Tibial nerve (tissue), 4 donors: ENCODE measurements at places on chromosomes 12 and 14.

DNA sequence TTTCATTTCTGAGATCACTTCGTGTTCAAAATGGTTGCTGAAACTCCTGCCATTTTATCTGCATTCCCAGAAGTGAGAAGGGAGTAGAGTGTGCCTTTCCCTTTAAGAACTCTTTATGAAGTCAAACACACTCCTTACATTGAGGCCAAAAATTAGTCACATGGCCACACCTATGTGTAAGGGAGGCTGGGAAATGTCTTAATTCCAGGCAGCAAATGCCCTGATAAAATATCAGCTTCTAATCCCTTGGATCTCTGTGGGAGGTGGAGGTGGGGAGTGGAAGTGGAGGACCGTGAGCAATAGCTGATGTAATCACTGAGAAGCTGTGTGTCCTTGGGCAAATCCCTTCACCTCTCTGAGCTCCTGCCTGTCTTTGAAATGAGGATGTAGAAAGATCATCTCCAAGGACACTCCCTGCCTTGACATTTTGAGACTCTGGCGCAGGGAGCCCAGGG lies 22.7 kb upstream of the ANKRD9 start:
- DNase-seq, result no peak
- H3K36me3 ChIP-seq, result no peaks in the 10 kb centered on the region
- no peak overlapping the region for H3K27ac ChIP-seq
- no peaks in the 10 kb centered on the region for H3K27me3 ChIP-seq

DNA sequence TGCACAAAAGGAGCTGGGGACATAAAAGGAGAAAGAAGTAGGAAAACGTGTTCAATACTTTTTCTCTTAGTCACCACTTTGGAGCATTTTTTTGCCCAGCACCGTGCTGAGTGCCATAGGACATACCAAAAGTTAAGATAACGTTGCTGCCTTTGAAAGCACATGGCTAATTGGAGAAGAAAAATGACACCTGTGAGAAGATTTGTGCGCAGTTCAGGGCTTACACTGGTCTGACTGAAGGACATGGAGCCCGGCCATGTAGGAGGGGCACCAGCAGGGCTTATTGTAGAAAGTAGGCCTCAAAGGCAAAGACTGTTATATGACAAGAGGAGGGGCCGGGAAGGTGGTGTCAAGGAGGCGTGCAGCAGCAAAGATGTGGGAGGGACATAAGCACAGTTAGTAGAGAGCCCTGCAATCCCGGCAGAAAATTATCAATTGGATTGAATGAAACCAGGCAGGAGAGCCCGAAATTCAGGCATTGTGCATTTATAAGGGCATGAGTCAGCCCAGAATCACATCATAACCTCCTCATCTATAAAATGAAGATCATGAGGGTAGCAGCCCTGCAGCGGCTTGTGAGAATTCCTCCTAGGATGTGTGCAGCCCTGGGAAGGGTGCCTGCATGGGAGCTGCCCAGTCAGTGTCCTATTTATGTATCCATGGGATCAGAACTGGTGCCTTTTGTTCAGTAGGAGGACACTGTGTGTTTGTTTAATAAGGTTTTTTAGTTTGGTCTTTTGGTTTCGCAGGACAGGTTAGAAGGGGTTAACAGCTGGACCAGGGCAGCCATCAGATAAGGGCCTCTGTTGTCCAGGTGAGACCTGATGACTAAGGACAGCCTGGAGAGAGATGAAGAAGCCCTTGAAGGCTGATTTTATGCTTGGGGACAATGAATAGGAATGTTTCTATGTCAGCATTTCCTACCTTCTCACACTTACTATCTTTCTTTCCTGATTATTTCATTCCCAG lies 122.4 kb downstream of the GPR135 start:
- no peak overlapping the region for H3K27ac ChIP-seq
- no peak overlapping the region for H3K4me3 ChIP-seq
- DNase-seq, result no peak
- H3K36me3 ChIP-seq, result no peaks in the 10 kb centered on the region

GRCh38 chr12:113448873-113449272 lies 22.8 kb downstream of the LHX5 start:
- no peak overlapping the region for H3K27ac ChIP-seq
- DNase-seq, result no peak
- H3K4me1 ChIP-seq, result no peaks in the 10 kb centered on the region
- no peak overlapping the region for H3K4me3 ChIP-seq

GRCh38 chr12:95054206-95054605 lies 19.2 kb downstream of the NR2C1 start:
- no peaks in the 10 kb centered on the region for H3K36me3 ChIP-seq
- H3K27ac ChIP-seq, result no peak overlapping the region
- H3K4me3 ChIP-seq, result no peak overlapping the region
- H3K27me3 ChIP-seq, result no peaks in the 10 kb centered on the region
- H3K4me1 ChIP-seq, result no peaks in the 10 kb centered on the region
